Stimulated activated CD8-positive, alpha-beta memory T cell treated with anti-CD3 and anti-CD28 coated beads, Interleukin-7, amount 100 ng/mL, for 4 hours (primary cell): ENCODE measurements at places on chromosomes 11 and 22.

GRCh38 chr11:75869661-75870455, 54.8 kb downstream of the UVRAG start:
- no peak for DNase-seq

GRCh38 chr11:119699227-119699626, 29.8 kb downstream of the NECTIN1 start:
- DNase-seq: no peak

DNA sequence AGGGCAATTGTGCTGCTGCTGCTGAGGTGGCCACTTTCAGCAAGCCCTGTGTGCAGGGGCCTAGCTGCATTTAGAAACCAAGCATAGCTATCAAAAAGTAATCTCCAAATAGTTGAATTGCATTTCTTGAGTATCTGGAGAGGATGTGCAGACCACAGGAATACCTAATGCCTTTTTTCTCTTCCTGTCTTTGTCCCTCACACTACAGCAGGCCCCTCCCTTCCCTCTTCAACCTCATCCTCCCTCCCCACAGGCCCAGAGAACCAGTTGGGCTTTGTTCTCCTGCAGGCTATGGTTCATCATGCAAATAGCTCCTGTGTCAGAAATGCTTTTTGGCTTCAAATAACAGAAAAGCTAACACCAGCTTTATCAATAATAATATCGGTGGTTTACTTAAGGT, 47.7 kb downstream of the DKK3 start:
- no peak for DNase-seq

GRCh38 chr22:25564979-25565677, 653 bp downstream of the GRK3 start:
- no peak for DNase-seq

DNA sequence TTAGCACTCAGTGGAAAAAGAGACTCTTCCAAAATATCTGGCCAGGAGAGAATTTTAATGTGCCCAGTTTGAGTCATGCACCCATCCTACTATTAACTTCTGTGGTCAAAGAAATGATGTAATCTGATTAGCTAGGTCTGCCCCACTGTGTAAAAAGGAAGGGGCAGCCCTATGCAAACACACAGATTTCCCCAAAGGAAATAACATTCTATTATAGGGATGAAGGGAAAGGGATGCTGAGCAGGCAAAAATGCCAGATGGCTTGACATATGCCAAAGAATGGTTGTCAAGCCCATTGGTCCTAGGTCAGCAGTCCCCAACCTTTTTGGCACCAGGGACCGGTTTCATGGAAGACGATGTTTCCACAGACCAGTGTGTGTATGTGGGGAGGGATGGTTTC, 43.3 kb upstream of the PAK1 start:
- DNase-seq: no peak

DNA sequence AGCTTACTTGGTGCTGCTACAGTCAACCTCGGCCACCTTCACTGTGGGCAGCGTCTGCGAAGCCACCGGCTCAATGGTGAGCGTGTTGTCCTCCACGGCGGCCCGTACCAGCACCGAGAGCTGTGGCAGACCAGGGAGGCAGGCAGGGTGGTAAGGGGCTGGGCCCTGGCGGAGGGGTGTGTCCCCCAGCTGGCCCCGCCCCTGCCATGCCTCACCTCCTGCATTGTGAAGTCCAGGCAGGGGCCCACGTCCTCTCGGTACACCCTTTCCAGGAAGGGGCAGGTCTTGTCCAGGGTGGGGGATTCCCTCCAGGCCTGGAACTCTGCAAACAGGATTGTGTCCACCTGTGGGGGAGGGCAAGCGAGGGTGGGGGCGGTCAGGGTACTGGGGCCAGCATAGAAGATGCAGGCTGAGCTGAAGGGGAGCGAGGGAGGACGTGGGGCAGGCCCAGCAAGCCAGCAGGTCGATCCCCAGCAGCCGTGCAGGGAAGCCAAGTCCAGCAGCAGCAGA, 12.8 kb downstream of the RAB3IL1 start:
- DNase-seq: no peak

DNA sequence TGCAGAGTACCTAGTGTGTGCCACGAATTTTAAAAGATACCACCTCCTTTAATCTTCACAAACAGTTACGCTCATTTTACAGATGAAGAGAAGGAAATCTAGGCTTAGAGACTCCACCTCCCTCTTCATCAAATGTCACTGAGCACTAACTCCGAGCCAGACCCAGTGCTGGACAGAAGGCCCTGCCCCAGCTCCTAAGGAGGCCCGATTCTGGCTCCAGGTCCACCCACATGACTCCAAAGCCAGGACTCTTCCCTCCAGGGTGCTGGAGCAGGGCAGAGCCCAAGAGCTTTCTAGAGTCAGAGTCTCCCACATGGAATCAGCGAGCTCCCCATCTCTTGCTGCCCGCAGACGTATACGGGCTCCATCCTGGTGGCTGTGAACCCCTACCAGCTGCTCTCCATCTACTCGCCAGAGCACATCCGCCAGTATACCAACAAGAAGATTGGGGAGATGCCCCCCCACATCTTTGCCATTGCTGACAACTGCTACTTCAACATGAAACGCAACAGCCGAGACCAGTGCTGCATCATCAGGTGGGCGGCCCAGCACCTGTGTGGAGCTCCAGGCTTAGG, 27.6 kb downstream of the MYO7A start:
- DNase-seq: no peak

GRCh38 chr11:122045181-122045586, 70.8 kb downstream of the BLID start:
- DNase-seq: no peak
